ENCODE measurements at places on chromosomes 5 and 9.

- no peaks in the 10 kb centered on the region for H3K4me1 ChIP-seq
- no peaks in the 10 kb centered on the region for H3K36me3 ChIP-seq
- no peaks in the 10 kb centered on the region for H3K27me3 ChIP-seq
- H3K27ac ChIP-seq: no peak overlapping the region
- no peak for DNase-seq
Observed at GRCh38 chr5:74393943-74394342, 246.6 kb downstream of the ENC1 start.

DNA sequence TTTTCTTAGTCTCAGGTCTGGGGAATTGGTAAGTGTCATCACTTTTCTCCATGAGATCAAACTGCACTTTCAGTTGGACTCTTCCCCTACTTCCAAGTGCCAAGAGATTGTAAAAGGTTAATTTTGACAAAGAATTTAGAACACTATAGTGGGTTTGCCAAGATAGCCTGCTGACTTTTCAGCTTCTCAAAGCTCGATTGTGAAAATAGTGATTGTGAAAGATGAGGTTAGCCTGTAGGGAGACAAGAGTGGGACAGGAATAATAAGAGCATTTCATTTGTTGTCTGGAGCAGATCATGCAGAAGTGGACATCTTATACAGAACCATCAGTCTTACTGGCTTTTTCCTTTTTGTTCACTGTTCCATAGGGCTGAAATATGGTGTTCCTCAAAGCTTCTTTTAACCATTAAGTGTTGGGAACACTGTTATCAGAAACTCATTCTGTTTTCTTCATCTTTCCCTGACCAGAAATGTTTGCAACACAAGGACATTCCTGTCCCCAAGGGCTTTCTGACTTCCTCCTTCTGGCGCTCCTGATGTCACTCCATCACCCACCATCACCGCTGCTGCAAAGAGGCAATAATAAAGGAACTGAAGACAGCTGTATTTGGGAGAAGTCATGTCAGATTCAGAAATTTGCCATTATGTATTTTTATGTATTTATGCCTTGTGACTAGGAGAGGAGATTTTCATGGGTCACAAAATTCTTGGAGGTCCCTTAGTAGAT is 11.6 kb upstream of the SPTAN1 start:
- DNase-seq: no peak
- no peak overlapping the region for H3K27ac ChIP-seq
- no peaks in the 10 kb centered on the region for H3K4me1 ChIP-seq

DNA sequence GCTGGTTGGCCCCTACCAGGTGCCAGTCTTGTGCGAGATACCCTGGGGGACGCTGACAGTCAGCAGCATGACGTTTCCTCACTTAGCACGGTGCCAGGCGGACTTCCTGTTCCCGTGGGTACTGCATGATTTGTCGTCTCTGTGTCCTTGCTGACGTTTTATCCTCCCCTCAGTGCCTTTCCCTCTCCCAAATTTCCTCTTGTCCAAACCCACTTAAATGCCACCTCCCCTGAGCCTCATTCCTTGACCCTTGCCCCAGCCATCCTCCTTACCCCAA is 60.6 kb upstream of the SAP30L start:
- no peak for DNase-seq
- no peaks in the 10 kb centered on the region for H3K4me1 ChIP-seq
- H3K4me3 ChIP-seq: no peak overlapping the region

DNA sequence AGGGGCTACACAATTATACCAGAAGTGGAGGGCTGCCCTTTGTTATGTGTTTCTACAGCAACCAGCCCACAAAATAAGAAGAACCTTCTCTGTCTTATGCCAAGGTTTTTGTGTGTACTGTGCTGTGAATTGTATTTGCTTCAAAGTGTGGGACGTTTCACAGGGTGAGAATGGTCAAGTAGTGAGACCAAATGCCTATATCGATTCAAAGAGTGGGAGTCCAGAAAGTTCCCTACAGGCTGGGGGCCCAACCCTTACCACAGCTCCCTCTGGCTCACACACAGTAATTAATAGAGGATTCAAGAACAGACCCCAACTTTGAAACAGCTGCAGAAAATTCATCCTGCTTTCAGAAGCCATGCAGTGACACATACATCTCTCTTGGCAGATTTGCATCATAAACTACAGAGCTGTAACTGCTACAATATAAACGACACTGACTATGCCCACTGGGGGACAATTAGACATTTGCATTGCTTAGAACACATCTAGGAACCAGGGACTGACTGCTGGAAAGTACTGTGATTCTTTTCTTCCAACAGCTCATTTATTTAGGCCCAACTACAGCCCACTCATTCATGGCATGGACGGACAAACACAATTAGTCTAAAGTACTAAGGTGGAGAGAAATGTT is 12.8 kb downstream of the ENC1 start:
- H3K4me1 ChIP-seq: no peaks in the 10 kb centered on the region
- H3K36me3 ChIP-seq: no peaks in the 10 kb centered on the region
- H3K27ac ChIP-seq: no peak overlapping the region
- no peak overlapping the region for H3K4me3 ChIP-seq
- no peaks in the 10 kb centered on the region for H3K27me3 ChIP-seq

DNA sequence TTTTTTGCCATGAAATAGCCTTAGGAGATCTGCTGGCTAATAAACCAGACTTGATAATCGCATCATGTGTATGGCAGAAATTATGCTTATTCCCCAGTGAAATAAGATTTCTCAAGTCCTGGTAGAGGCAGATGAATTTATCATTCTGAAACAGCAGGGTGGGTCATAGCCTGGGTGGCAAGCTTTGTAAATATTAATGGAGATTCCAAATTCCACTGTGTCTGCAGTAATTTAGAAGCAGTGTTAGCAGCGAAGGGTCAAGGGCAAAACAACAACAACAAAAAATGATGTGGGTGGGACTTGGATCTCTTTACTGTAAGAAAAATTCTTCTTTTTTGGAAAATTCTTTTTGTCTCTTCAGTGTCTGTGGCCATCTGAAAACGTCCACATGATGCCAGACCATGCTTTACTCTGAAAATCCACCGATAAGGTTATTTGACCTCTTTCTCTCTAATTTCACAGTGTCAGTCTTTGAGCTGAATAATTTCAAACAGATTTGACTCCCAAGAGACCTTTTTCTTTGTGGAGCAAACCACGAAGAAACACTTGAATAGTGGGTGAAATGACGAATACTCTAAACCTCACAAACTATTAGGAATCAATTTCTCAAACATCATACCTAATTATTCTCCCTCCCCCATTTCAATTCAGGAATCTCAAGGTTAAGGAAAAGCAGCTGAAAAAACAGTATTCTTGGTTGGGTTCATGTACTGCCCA is 106.0 kb upstream of the RPS23 start:
- no peaks in the 10 kb centered on the region for H3K27me3 ChIP-seq
- no peaks in the 10 kb centered on the region for H3K4me1 ChIP-seq
- DNase-seq: no peak
- no peak overlapping the region for H3K27ac ChIP-seq

DNA sequence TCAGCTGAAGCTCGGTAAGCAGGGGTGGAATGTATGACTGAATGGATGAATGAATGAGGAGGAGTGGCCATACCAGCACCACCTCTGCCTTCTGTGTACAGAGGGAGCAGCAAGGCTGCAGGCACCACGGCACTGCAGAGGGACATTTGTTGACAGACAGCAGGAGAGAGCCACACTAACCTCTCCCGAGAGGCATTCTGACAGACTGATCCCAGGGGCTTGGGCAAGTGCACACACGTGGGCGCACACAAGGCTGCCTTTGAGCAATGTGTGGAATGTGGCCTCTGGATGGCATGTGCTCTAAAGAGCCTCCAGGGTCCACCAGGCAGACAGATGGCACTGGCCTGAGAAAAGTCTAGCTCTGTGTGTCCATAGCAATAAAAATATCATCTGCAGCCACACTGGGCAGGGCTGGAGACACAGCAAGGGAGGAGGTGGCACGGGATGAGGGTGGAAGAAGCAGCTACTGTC is 111.8 kb downstream of the ACTL7B start:
- no peaks in the 10 kb centered on the region for H3K27me3 ChIP-seq
- H3K4me1 ChIP-seq: no peaks in the 10 kb centered on the region
- H3K27ac ChIP-seq: no peak overlapping the region
- no peak for DNase-seq
- no peaks in the 10 kb centered on the region for H3K36me3 ChIP-seq

DNA sequence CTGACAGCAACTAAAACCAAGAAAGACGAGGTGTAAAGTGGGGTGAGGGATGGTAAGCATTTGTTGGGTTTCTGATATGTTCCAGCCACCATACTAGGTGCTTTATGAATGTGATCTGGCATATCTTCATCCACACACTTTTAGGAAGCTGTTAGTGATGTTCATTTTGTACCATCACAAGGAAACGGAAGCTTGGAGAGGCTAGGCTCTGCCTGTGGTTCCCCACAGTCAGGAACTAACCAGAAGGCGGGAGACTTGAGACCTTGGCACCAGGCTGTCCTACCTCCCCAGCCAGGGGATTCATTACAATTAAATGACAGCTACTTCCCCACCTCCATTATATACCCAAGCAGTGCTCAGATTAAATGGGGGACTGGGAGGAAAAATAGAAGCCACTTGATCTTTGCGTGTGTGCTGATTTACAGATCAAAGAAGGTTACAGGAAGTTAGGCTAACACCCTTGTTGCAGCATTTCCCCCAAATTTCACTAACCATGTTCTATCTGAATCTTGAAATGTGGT is 43.0 kb downstream of the SFXN1 start:
- H3K4me3 ChIP-seq: no peak overlapping the region
- no peaks in the 10 kb centered on the region for H3K4me1 ChIP-seq
- peaks cover 6% of the 10 kb centered on the region for H3K36me3 ChIP-seq
- H3K27me3 ChIP-seq: no peaks in the 10 kb centered on the region

- no peaks in the 10 kb centered on the region for H3K4me1 ChIP-seq
- no peak overlapping the region for H3K4me3 ChIP-seq
- H3K27me3 ChIP-seq: no peaks in the 10 kb centered on the region
Observed at GRCh38 chr5:61808091-61808490, 476.0 kb downstream of the ZSWIM6 start.

DNA sequence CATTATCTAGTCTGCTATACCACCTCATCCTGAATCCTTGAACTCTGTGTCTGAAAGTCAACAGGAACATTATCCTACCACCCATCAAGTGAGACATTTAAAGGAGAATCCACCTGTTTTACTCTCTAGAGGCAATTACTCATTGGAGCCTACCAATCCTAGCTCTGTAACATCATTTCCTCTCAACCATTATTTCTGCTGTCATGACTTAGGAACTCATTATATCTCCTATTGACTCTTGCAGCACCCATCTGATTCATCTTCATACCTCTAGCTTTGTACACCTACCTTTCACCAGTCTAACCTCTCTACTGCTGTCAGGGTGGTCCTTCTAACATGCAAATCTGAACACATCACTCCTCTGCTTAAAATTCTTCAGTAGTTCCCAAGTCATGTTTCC is 481.5 kb downstream of the NFIB start:
- H3K27ac ChIP-seq: no peak overlapping the region
- no peaks in the 10 kb centered on the region for H3K36me3 ChIP-seq
- H3K4me1 ChIP-seq: no peaks in the 10 kb centered on the region
- H3K4me3 ChIP-seq: no peak overlapping the region

- H3K4me1 ChIP-seq: no peaks in the 10 kb centered on the region
- H3K36me3 ChIP-seq: no peaks in the 10 kb centered on the region
- no peaks in the 10 kb centered on the region for H3K27me3 ChIP-seq
- H3K27ac ChIP-seq: no peak overlapping the region
Observed at GRCh38 chr9:108166519-108166918, 677.0 kb upstream of the KLF4 start.

DNA sequence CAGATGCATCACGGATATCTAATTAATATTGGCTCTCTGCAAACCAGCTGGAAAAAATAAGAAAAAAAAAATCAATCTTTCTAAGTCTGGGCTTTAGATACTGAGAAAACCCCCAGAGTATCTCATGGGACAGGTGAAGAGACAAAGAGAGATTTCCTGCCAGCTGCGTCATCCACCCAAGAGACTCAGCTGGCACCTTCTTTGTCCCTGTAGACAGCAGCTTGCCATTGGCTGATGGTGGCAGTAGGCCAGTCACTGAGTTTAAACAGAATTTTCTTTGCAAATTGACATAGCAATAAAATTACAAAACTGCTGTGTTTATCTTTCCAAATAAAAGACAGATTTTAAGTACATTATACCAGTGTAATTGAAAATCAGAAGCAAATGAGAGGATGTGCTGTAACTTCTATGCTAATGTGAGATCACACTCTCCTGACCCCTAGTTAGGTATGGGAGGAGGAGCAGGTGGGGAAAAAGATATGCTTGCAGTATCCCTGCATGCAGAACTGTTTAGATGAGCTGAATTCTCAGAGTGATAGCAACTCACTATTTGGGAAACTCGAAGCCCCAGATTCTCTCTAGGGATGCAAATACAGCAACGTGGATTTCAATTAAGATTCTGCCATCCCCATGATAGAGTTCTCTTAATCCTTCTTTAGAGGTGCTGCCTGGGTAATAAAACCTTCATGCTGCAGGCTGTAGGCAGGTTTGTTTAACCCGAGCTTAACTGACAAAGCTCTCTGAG is 72.2 kb downstream of the NMUR2 start:
- no peak overlapping the region for H3K27ac ChIP-seq
- H3K36me3 ChIP-seq: no peaks in the 10 kb centered on the region
- no peaks in the 10 kb centered on the region for H3K27me3 ChIP-seq

DNA sequence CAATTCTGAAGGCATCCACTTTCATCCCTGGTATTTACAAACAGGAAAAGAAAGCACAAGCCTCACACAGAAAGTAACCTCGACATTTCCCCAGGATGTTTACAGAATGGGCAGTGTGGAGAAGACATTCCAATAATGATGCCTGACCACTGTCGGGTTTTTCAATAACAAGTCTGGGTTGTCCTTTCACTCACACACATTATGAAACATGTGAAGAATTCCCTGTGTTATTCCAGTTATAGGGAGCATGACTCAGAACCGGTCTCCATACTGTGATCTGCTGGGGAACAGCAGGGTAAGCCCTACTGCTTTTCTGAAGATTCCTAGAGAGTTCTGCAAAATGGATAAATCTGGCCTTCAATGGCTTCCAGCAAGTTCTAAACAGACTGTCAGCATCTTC is 155.3 kb downstream of the ADAMTS12 start:
- H3K4me1 ChIP-seq: no peaks in the 10 kb centered on the region
- no peak for DNase-seq
- no peaks in the 10 kb centered on the region for H3K36me3 ChIP-seq
- H3K27ac ChIP-seq: no peak overlapping the region
- H3K27me3 ChIP-seq: no peaks in the 10 kb centered on the region

- no peak for DNase-seq
- H3K27ac ChIP-seq: no peak overlapping the region
- no peaks in the 10 kb centered on the region for H3K36me3 ChIP-seq
Observed at GRCh38 chr5:153623751-153624450, 133.4 kb downstream of the GRIA1 start.
